AG04450 (cell line): ENCODE measurements at places on chromosomes 16 and 17. TPM values are rescaled to one million over a fixed set of nuclear protein-coding genes. Genes with fewer than 3 reads are reported as not detected.

Gene HBA2
- polyA plus RNA-seq = not detected in 2 replicates

Gene ADAT1
- polyA plus RNA-seq = 32.2 and 32.5 TPM in 2 replicates

Gene HOXB6
- polyA plus RNA-seq = 15.4 and 20.4 TPM in 2 replicates

Gene PTX4
- not detected in 2 replicates for polyA plus RNA-seq

Gene CES3
- polyA plus RNA-seq = 0.06 and 0.12 TPM in 2 replicates

Gene METTL22
- polyA plus RNA-seq = 39.7 and 46.3 TPM in 2 replicates

Gene ABCC11
- polyA plus RNA-seq = 0.06 and 0.19 TPM in 2 replicates

Gene EPN3
- polyA plus RNA-seq = not detected in 2 replicates

Gene CCDC200
- polyA plus RNA-seq = not detected in 2 replicates

Gene XYLT1
- 6.7 and 9.2 TPM in 2 replicates for polyA plus RNA-seq

Gene CORO7
- 7.0 TPM in 2 replicates for polyA plus RNA-seq

Gene TBC1D3E
- polyA plus RNA-seq = not detected in 2 replicates

Gene WFIKKN1
- polyA plus RNA-seq = not detected in 2 replicates

Gene AHSP
- not detected in 2 replicates for polyA plus RNA-seq

Gene MYH8
- not detected in 2 replicates for polyA plus RNA-seq

Gene ABCC3
- 21.5 and 21.7 TPM in 2 replicates for polyA plus RNA-seq
